Regular cardiac myocyte (primary cell): ENCODE measurements at places on chromosomes 3 and 15. TPM values are rescaled to one million over a fixed set of nuclear protein-coding genes. Genes with fewer than 3 reads are reported as not detected.

TRPM1 gene
- total RNA-seq = under 0.01 TPM in 1 of 2 replicates, not detected in the other

PLSCR5 gene
- total RNA-seq = not detected in 2 replicates

FBXL22 gene
- total RNA-seq = 0.58 and 2.0 TPM in 2 replicates

P2RY1 gene
- 0.38 and 3.1 TPM in 2 replicates for total RNA-seq

GOLGA8K gene
- 0.28 TPM in 1 of 2 replicates, not detected in the other for total RNA-seq

PDE12 gene
- 13.0 and 25.3 TPM in 2 replicates for total RNA-seq

ADGRG7 gene
- not detected in 2 replicates for total RNA-seq

VILL gene
- total RNA-seq = 2.5 and 5.4 TPM in 2 replicates

CILP gene
- under 0.01 TPM in 1 of 2 replicates, not detected in the other for total RNA-seq

TMEM212 gene
- total RNA-seq = not detected in 2 replicates

C3orf49 gene
- not detected in 2 replicates for total RNA-seq
